Islet precursor cell (in vitro differentiated cells): ENCODE measurements at places on chromosomes 7 and 10.

GRCh38 chr10:3503299-3503698 is 281.7 kb downstream of the KLF6 start:
- no peak for DNase-seq

- no peak for DNase-seq
Observed at GRCh38 chr10:66455304-66455703, 470.5 kb upstream of the LRRTM3 start.

DNA sequence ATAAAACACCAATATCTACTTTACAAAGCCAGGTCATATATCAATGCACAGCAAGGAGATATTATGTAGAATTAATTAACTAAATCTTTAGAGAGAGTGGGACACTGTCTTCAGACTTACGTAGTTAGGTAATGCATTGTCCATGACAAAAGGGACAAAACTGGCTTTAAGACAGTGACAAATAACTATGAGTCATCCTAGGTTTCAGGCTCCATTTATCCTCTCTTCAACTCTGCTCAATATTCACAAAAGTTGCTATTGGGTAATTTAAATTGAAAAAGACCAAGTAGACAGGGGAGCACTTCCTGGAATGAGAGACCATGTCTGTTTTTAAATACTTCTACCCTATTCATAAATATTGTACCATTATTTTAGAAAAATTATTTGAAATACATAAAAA is 464.5 kb downstream of the ARL4A start:
- no peak for DNase-seq

GRCh38 chr7:54543051-54543488 is 895 bp downstream of the VSTM2A start:
- peak; percentile 83 for DNase-seq

DNA sequence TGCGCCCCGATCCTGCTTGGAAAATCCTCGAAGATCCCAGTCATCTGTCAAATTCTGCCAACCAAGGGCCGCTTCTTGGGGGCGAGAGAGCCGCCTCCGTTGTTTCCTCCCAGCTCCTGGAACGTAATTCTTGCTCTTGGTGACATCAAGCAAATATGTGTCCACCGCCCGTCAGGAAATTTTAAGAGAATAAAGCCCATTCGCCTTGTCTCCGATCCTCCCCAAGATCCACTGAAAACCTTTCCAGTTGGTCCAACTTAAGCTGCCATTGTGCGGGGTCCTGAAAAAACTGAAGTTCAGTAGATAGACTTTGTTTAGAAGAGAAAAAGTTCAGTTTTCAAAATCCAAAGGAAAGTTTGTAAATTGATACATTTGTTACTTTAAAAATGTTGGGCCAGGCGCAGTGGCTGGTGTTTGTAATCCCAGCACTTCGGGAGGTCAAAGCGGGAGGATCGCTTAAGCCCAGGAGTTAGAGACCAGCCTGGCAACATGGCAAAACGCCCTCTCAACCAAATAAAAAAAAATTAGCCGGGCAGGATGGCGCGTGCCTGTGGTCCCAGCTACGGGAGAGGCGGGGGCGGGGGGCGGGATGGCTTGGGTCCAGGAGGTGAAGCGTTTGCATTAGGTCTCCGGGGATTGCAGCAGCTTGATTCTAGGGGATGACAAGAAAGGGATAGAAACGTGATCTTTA is 1.0 kb upstream of the ZNF800 start:
- no peak for DNase-seq

GRCh38 chr7:31873816-31874597 is 187.0 kb downstream of the PPP1R17 start:
- DNase-seq: no peak

- DNase-seq: no peak
Observed at GRCh38 chr10:61475449-61475873, 22.3 kb upstream of the TMEM26 start.

DNA sequence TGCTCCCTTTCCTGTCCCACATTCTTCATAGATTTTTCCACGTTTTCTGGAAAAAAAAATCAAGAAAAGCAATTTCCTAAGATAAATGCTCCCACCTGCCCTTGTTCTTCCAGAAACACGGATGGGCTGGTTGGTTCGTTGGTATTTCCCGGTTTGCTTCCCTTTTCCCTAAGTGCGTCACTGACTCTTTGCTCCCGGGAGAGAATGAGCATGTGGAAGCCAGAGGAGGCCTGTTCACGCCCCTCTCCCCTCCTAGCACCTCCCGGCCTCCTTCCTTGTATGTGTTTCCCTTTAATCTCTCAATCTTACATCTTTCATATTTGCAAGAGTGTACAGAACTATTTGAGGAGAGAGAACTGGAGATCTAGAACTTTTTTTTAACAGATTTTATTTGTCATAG is 442.0 kb downstream of the GFRA1 start:
- DNase-seq: no peak

DNA sequence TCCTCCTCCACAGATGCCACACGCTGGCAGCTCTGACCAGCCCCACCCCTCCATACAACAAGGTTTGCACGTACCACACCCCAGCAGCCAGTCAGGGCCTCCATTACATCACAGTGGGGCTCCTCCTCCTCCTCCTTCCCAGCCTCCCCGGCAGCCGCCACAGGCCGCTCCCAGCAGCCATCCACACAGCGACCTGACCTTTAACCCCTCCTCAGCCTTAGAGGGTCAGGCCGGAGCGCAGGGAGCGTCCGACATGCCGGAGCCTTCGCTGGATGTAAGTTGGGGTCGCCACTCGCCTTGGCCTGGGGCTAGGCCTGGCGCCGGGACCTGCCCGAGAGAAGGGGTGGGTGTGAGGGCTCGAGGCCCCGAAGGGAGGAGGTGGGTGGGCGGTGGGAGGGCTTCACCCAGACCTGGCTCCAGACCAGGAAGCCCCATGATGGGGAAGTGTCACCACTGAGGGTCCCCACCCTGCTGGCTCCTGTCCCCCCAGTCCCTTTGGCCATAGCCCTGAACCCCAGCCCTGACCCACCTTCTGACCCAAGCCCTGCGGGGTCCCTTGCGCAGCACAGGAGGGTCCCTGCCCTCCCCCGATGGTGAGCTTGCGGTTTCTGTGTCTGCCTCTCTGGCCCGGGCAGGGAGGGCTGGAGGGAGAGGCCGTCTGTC is 36.2 kb upstream of the PPIF start:
- DNase-seq: no peak

GRCh38 chr7:16528520-16528919 is 1.9 kb downstream of the LRRC72 start:
- DNase-seq: peak; percentile 54
